NCI-H1930 (cell line): ENCODE measurements at places on chromosomes 12 and 14.

- DNase-seq: no peak
Observed at GRCh38 chr14:94686511-94687160, 74.4 kb downstream of the SERPINA3 start.

DNA sequence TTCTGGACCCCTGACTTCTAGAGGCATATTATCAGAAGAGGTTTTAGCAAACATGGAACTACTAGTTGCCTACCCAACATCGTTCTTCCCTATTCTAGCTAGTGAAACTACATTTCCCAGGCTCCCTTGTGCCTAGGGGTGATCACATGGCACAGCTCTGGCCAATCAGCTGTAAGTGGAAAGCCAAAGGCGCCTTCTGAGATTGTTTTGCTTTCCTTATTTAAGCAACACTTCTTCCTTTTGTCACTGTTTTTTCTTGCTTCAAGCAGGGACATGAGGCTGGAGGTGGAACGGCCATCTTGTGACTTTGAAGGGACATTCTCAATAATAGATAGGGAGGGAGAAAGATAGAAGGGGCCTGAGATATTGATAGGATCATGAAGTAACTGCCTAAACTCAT lies 136.7 kb downstream of the ZNF664 start:
- no peak for DNase-seq

- DNase-seq: no peak
Observed at GRCh38 chr12:77087427-77087826, 22.1 kb upstream of the E2F7 start.

DNA sequence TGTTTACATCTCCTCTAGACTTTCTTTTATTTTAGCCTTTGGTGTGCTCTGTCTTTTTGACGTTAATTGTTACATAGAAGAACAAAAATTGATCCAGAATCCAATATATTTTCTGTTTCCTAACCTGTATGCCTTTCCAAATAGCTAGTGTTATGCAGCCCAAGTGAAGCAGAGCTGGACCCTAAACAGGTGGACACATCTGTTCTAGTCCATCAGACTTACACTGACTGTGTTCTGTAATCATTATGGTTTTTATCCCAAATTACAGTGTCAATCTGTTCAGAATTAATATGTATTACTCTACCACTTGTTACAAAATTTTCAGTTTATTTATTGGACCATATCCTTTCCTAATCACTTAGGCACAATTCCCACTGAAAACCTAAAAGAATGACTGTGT lies 176.8 kb upstream of the FOXG1 start:
- no peak for DNase-seq

- DNase-seq: no peak
Observed at GRCh38 chr12:94266796-94267536, 118.6 kb downstream of the PLXNC1 start.

- no peak for DNase-seq
Observed at GRCh38 chr12:131775392-131776236, 52.6 kb upstream of the MMP17 start.

GRCh38 chr12:64395739-64396138 lies 5.2 kb upstream of the C12orf56 start:
- DNase-seq: no peak

- DNase-seq: no peak
Observed at GRCh38 chr12:82434392-82434911, 76.1 kb downstream of the METTL25 start.

DNA sequence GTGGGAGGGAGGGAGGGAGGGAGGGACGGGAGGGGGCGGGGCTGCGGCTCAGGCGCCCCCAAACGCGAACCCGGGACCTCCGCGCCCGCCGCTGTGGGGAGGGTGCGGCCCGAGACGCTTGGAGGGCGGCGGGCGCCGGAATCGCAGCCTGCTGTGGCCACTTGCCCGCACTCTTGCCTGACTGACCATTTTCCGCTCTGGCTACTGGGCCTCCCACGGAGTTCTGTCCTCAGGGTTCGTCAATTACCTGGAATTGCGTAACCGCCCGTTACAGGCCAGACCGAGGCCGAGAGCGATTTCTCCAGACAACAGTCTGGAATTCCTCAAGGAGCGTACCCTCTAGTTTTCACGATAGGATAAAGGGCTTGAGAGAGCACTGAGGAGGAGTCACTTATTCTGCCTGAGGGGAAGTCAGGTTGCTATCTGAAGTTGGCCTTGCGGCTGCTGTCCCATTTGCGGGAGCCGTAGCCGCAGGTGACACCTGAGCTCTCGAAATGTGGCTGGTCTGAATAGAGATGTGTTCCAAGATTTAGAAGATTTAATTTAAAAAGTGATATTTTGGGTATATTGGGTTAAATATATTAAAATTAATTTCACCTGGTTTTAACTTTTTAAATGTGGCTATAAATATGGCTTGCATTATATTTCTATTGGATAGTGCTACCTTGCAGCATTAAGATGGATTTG lies 446 bp upstream of the ZNF641 start:
- DNase-seq: no peak

GRCh38 chr12:77720258-77720657 lies 110.4 kb upstream of the NAV3 start:
- no peak for DNase-seq

DNA sequence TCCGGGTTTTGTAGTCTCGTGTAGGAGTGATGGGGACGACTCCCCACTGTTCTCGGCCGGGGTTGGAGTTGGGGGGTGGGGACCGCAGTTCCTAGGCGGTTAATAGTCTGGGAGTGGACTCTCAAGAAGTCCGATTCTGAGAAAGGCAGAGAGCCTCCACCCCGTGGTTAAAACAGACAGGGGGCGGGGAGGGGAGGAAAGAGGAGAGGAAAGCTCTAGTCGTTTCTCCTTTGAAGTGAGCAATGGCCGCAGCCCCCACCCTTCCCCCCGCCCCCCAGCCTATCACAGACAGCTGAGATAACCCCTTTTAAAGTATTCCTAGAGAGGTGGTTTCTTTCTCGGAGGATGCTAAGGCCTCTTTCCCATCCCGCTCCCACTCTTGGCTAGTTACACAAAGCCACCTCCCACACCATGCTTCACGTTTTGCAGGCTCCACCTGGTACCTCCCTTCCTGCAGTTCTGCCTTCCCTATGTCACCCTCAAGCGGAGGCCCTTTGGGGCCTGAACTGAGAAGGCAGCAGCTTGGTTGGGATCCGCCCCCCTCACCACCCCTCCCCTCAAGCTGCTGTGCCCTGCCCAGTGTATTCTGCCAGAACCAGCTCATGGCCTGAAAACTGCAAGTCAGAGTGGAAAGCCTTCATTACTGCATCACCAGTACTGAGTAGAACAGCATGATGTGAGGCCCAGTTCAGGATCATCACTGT lies 853 bp downstream of the USP5 start:
- no peak for DNase-seq

DNA sequence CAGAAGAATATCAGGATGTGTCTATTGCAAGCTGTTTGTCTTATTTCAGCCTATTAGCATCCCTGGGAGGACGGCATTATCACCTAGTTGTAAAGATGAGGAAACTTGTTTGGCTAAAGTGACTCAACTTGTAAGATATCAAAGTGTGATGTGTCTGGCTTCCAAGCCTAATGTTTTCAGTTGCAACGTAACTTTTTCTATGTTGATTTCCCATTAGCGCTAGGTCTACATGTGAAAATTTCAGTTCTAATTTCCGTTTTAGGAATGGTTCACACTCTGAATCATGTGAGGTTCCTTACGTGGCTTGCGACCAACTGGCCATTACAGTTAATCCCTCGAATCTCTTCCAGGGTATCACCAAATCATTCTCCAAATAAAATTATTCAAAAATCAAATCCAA lies 58.0 kb downstream of the LLPH start:
- no peak for DNase-seq

DNA sequence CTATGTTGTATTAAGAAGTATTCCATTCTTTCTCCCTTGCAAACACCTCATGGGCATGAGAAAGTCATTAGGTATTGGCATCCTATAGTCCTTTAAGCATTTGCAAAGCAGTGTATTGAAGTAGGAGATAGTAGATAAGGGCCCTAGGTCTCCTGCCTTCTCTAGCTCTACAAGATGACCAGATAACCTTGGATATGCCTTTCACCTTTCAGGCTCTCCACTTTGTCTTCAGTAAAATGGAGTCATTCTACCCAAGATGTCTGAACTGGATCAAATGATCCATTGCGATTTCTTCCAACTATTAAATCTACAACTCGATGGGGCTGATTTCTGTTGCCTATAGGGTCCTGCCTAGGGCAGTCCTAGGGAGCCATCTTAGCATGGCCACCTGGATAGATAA lies 132.1 kb upstream of the BTG1 start:
- DNase-seq: no peak

DNA sequence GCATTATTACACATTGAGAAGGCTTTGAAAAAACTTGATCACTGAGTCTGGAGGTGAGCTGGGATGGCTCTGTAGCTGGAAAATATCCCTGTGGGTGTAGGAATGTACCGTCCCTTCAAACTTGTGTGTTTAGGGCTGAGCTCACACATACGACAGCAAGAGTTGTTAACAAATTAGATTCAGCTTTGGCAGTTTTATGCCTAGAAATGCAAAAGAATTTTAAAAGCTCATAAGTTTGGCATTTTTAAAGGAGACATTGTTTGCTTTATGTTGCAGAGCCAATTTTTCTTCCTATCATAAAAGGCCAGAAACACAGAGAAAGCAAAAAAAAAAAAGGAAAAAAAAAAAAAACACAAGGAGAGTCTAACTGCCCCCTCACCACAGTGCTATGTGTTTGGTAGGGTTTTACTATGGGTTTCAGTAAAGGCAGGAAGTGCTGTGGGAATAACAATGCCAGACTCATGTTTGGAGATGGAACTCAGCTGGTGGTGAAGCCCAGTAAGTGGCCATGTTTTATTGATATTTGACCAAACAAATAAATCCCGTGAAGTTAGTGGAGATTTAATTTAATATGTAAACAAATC lies 78.4 kb downstream of the DAD1 start:
- no peak for DNase-seq

- no peak for DNase-seq
Observed at GRCh38 chr12:131018808-131019397, 65.2 kb downstream of the ADGRD1 start.

DNA sequence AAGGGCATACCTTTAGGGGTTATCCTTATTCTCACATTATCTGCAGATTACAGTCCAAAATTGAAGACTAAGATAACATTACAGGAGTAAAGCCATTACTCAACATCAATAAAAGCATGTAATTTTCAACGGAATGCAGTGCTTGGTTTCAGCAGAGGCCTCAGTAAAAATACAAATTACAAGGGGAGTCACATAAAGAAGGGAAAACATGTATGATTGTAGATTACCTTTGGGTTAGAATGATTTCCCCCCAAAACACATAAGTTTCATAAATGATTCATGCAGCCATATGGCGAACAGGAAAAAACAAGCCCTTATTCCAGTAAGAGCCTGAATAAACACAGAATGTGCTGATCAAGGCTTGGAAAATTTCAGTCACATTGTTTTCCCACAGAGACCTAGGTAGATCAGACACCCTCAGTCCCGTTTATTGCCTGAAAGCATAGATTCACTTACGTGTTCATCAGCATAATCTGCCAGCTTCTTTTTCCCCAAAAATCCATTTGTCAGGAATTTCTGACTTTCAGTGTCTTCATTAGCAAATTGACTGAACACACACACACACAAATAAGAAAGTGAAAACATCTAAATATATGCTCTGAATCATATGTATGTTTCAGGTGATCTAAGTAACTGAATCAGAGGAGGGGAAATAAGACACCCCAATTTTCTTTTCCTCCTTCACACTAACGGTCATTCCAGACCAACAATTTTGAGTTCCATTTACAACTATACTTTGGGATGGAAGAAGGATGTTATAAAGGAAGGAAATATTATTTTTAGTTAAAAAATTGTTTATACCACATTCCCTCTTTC lies 37.5 kb downstream of the SLC38A4 start:
- DNase-seq: no peak

GRCh38 chr14:53766601-53767000 lies 190.0 kb downstream of the BMP4 start:
- DNase-seq: no peak
